ENCODE measurements at places on chromosomes 3 and 15.

DNA sequence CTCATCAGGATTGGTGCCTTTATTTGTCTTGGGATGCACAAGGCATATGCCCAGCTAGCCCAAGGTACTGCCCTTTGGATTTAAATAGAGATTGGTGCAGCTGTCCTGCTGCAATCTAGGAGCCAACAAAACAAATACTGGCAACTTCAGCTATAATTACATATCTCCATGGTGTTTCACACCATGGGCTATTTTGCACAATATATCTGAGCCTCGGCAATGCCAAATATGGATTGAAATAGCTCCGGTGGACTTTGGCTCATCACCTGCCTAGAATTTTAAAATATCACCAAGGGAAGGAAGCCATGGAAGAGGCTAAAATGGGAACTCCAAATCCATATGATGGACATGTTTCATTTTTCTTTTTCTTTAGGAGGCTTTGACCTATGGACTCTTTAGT lies 367.8 kb upstream of the UMPS start:
- no peak for DNase-seq

- no peak for DNase-seq
These were observed 111.6 kb upstream of the SLC6A6 start for GRCh38 chr3:14290631-14291385.

- no peak for DNase-seq
These were observed 460.8 kb downstream of the SOX2 start for GRCh38 chr3:182172534-182172933.

DNA sequence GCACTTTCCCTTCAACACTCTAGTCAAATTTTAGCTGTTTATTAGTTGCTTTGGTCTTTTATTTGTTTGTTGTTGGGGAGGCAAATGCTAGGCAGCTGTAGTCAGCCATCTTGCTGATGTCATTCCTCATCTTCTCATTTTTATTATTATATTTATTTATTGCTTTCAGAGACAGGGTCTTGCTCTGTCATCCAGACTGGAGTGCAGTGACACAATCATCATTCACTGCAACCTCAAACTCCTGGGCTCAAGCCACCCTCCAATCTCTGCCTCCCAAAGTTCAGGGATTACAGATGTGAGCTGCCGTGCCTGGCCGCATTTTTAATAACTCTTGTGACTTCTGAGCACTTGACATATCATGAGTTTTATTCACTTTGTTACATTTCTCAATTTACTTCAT lies 441.4 kb downstream of the DIPK2A start:
- no peak for DNase-seq

DNA sequence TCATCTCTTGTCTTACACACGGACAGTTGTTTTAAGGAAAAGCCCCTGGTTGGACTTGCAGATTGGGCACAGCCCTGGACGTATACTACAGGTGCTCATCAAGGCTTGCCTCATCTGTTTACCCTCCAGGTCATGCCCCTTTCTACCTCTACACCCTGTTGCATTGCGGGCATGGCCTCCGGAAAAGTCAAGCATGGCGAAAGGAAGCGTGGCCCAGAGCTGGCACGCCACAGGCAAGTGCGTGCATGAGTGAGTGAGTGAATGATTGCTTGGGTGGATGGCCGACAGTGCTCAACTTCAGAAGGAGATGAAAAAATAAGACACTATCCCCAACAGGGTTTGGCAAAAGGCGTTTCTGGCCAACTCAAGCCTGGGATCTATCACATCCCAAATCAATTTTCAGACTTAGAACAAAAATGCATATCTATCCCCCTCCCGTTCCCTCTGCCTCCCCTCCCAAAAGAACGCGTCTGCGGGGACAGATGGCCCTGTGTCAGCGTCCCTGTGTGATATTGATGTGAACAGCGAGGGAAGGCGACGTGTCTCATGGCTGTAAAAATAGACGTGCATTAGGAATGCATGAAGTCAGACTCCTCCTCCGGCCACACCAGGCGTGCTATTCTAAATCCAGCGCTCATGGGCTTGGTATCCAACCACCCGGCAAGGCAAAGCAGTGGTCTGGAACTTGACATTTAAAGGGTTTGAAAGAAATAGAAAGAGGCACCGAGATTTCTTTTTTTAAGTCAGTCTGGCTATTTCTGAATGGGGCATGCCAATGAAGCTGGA lies 96.0 kb downstream of the RPLP1 start:
- no peak for DNase-seq

GRCh38 chr3:50138266-50139200 lies 16.6 kb upstream of the SEMA3F start:
- peak; percentile 34 for DNase-seq

GRCh38 chr3:23468203-23468602 lies 265.1 kb downstream of the UBE2E2 start:
- DNase-seq = no peak

- no peak for DNase-seq
These were observed 204.5 kb upstream of the CMC1 start for GRCh38 chr3:28036599-28037575.

GRCh38 chr15:91223863-91224262 lies 123.8 kb downstream of the SV2B start:
- no peak for DNase-seq

DNA sequence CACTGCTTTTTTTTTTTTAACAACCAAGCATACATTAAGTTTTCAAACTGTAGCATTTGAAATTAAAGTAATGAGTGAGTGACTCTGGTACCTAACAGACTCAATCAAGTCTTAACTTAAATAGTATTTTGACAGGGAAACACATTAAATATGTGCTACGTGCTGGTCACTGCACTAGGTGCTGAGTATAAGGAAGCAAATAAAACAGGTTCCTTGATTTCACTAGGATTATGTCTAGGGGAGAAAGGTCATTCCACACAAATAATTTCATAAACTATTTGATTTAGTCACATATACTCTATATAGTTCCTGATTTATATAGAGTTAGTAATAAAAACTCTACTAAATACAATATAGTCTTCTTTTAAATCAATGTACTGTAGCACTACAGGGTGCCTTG lies 89.4 kb downstream of the SUCLG2 start:
- DNase-seq = no peak

GRCh38 chr15:34436956-34437442 lies 609 bp downstream of the GOLGA8A start:
- peak; percentile 35 for DNase-seq

GRCh38 chr3:148778926-148779325 lies 48.7 kb upstream of the CPB1 start:
- DNase-seq = no peak

- DNase-seq = no peak
These were observed 1.0 kb upstream of the P2RY13 start for GRCh38 chr3:151330379-151330778.

GRCh38 chr3:53109190-53109589 lies 21.0 kb downstream of the RFT1 start:
- DNase-seq = peak; percentile 95

DNA sequence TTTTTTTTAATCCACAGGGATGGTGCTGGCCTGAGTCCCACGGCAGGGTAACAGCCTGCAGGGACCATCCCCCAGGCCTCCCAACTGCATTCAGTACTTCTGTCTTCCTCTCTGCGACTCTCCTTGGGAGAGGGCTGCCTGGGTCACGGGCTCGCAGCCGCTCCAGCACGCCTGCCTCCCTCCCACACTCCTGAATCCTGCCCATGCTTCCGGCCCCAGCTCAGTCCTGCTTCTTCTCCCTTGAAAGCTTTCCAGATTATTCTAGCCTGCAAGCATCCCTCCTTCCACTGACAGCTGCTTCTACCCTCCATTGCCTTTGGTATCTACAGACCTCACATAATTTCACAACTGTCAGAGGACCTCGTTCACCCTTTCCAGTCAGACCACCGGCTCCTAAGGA lies 32.4 kb downstream of the MEGF11 start:
- no peak for DNase-seq

All from MCF 10A (cell line).